Activated CD8-positive, alpha-beta T cell treated with anti-CD3 and anti-CD28 coated beads for 36 hours (primary cell): ENCODE measurements at places on chromosomes 6 and 20. TPM values are rescaled to one million over a fixed set of nuclear protein-coding genes. Genes with fewer than 3 reads are reported as not detected.

Gene COL21A1
- total RNA-seq = not detected

Gene BMP7
- total RNA-seq = not detected

Gene RBBP8NL
- not detected for total RNA-seq

Gene PKIB
- total RNA-seq = 0.69 TPM

Gene PTGIS
- total RNA-seq = 1.5 TPM

Gene ADGRG6
- 1.3 TPM for total RNA-seq

Gene ENPP5
- total RNA-seq = 0.68 TPM

Gene KCNK5
- total RNA-seq = 25.9 TPM

GRCh38 chr6:108348655-108349349 is 53.9 kb downstream of the AFG1L start:
- H3K36me3 ChIP-seq = peaks cover 1% of the 10 kb centered on the region
- H3K27ac ChIP-seq = peak overlapping the region; percentile 63
- no peak overlapping the region for H3K4me3 ChIP-seq
- H3K27me3 ChIP-seq = no peaks in the 10 kb centered on the region
- peaks cover 13% of the 10 kb centered on the region for H3K4me1 ChIP-seq
- no peak for DNase-seq

DNA sequence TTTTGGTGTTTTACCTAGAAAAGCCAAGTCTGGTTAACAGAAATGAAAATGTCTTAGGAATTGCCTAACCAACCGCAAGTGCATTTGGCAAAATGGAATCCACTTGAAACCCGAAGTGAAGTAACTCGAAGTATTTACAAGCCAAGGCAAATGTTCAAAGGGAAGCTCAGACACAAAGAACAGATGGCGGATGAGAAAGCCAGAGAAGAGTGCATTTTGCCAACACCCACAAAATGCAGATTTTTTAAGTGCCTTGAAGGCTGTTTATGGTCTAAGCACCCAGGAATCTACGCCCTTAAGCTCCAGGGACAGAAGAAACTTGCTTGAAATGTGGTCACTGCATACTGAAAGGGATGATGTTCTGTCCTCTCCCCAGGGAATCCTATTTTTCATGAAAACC is 70.0 kb upstream of the TBXT start:
- no peaks in the 10 kb centered on the region for H3K36me3 ChIP-seq
- peaks cover 7% of the 10 kb centered on the region for H3K4me1 ChIP-seq
- no peak overlapping the region for H3K4me3 ChIP-seq
- no peak for DNase-seq
- H3K27me3 ChIP-seq = peaks cover 15% of the 10 kb centered on the region

- H3K27ac ChIP-seq = no peak overlapping the region
- no peak for DNase-seq
- H3K4me1 ChIP-seq = no peaks in the 10 kb centered on the region
- no peak overlapping the region for H3K4me3 ChIP-seq
- no peaks in the 10 kb centered on the region for H3K27me3 ChIP-seq
Measured at GRCh38 chr6:124008988-124009765, 205.5 kb downstream of the NKAIN2 start.

- DNase-seq = no peak
- no peaks in the 10 kb centered on the region for H3K27me3 ChIP-seq
- no peak overlapping the region for H3K27ac ChIP-seq
- peaks cover 14% of the 10 kb centered on the region for H3K4me1 ChIP-seq
- no peak overlapping the region for H3K4me3 ChIP-seq
- H3K36me3 ChIP-seq = peaks cover 13% of the 10 kb centered on the region
Measured at GRCh38 chr6:307874-308273, 15.6 kb downstream of the DUSP22 start.

DNA sequence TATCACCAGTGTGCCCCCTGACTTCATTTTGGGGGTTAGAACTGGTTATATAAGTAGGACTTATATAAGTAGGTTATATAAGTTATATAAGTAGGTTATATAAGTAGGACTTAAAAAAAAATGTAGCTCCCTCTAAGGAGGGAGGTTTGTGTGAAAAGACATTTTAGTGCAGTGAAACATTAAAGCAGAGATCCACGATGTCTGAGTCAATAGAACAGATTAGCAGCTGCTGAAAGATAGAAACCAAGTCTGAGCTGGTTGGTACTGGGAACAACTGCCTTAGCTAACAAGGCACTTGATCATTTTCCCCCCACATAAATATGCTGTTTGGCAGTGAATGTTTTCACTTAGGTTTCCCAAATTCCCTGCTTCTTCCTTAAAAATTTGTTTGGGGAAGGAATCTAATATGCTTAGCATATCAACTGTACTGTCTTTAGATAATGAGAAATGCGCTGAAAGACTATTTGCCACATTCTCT is 2.1 kb upstream of the RPS12 start:
- peak overlapping the region; percentile 98 for H3K4me3 ChIP-seq
- peak overlapping the region; percentile 99 for H3K27ac ChIP-seq
- H3K27me3 ChIP-seq = no peaks in the 10 kb centered on the region
- DNase-seq = no peak
- peaks cover 12% of the 10 kb centered on the region for H3K4me1 ChIP-seq

DNA sequence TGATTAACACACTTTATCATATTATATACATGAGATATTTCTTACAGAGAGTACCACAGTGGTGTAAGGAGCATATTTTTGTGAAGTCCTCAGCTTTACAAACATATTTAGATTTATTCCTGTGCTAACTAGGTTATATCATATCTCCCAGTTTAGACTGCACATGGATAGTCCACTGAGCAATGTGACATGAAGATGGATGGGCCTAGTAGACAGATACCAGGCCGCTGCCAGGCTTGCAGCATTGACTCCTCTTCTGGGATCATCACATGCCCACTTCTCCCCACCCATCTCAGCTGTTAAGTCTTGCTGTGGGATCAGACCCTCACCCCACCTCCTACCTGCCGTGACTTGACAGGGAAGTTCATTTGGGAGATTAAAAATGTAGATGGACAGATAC is 95.8 kb downstream of the SLX4IP start:
- H3K27me3 ChIP-seq = no peaks in the 10 kb centered on the region
- no peak overlapping the region for H3K27ac ChIP-seq
- peaks cover 2% of the 10 kb centered on the region for H3K36me3 ChIP-seq
- H3K4me3 ChIP-seq = no peak overlapping the region
- no peak for DNase-seq

DNA sequence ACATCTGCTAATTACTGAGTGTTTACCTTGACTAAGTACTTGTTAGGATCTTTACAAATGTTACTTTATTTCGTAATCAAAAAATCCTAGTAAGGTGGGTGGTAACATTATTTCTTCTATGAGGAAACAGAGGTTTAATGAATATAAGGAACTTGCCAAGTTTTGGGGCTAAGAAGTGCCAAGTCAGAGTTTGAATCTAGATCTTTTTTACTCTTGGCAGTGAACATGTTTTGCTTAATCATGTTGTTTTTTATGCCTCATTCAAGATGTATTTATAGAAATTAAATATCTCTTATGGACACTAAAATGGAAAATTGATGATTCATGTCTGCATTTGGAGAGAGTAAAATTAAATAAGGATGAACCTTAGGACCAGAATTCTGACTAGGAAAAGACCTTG is 393.7 kb downstream of the UTRN start:
- peaks cover 45% of the 10 kb centered on the region for H3K36me3 ChIP-seq
- peaks cover 17% of the 10 kb centered on the region for H3K4me1 ChIP-seq
- no peak overlapping the region for H3K27ac ChIP-seq
- no peaks in the 10 kb centered on the region for H3K27me3 ChIP-seq

GRCh38 chr6:154058963-154059680 is 20.1 kb downstream of the OPRM1 start:
- no peak overlapping the region for H3K27ac ChIP-seq
- H3K36me3 ChIP-seq = no peaks in the 10 kb centered on the region
- H3K27me3 ChIP-seq = no peaks in the 10 kb centered on the region
- no peak for DNase-seq

- H3K27ac ChIP-seq = no peak overlapping the region
- DNase-seq = no peak
- H3K4me3 ChIP-seq = no peak overlapping the region
- no peaks in the 10 kb centered on the region for H3K36me3 ChIP-seq
- no peaks in the 10 kb centered on the region for H3K4me1 ChIP-seq
- no peaks in the 10 kb centered on the region for H3K27me3 ChIP-seq
Measured at GRCh38 chr6:116411284-116411623, 40.5 kb downstream of the DSE start.

DNA sequence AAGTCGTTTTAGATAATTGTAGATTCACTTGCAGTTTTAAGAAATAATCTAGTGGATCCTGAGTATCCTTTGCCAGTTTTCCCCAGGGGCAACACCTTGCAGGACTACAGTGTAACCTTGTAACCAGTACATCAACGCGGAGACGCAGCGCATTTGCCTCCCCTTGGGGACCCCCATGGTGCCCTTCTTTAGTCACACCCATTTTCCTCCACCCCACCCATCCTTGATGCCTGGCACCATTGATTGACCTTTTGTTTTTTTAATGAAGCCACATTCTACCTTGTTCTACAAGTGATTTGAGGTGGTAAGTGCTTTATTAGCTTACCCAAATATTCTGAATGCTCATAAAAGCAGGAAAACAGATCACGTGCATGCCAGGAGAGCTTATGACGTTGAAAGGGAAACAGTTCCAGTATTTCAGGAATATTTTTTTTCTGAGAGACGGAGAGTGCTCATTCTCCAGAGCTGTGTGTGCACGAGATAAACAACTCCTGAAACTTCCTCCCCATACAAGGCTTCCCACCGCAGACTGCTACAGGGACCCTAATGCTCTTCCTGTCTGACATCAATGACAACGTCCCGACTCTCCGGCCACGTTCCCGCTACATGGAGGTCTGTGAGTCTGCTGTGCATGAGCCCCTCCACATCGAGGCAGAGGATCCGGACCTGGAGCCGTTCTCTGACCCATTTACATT is 35.7 kb downstream of the CDH26 start:
- H3K4me3 ChIP-seq = no peak overlapping the region
- H3K27ac ChIP-seq = no peak overlapping the region
- no peak for DNase-seq
- H3K27me3 ChIP-seq = peaks cover 3% of the 10 kb centered on the region

DNA sequence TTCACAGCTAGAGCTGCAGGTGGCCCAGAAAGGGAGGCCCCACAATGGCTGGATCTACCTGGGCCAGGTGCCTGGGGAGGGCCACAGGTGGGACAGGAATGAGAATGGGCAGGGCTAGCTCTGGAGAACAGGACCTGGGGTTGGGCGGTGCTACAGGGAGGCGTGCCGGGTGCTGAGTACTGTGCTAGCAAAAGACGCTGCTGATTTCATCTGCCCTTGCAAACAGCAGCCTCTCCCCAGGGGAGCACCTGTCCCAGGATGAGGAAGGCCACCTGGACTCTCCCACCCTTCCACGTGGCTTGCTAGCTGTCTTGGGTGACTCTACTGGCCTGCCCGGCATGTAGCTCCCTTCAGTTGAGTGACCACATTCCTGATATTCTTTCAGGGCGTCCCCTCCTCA is 6.6 kb upstream of the YTHDF1 start:
- no peak overlapping the region for H3K27ac ChIP-seq
- H3K4me3 ChIP-seq = no peak overlapping the region
- no peaks in the 10 kb centered on the region for H3K36me3 ChIP-seq
- H3K4me1 ChIP-seq = no peaks in the 10 kb centered on the region
- H3K27me3 ChIP-seq = no peaks in the 10 kb centered on the region
